ENCODE measurements at places on chromosomes 6 and 20. TPM values are rescaled to one million over a fixed set of nuclear protein-coding genes. Genes with fewer than 3 reads are reported as not detected.

RIPPLY2 gene
- not detected for polyA plus RNA-seq

GHRH gene
- polyA plus RNA-seq = not detected

COL11A2 gene
- 0.09 TPM for polyA plus RNA-seq

EEF1A2 gene
- 0.36 TPM for polyA plus RNA-seq

DNA sequence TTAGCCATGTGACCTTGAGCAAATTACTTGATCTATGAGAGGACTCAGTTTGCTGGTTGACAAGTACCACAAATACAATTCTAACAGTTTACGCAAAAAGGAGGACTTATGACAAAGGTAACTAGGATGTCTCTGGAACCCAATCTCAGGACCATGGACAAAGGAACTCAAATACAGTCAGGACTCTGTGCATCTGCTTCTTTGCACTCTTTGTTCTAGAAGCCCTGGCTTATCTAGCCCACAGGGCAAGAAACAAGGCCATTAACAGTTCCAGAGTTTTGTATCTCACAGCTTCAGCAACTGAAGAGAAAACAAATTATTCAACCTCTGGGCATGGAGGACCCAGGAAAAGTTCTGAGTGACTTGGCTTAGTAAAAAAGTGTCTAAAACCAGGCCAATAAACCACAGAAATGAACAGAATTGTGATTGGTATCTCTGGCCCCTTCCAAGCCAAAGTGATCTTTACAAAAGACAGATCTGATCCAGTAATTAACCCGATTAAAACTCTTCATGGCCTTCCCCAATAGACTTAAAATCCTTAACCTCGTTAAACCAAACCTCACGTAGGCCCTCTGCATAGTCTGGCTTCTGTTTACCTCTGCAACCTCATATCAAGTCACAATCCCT lies 5.9 kb downstream of the WASF1 start:
- peaks cover 4% of the 10 kb centered on the region for H3K4me1 ChIP-seq
- DNase-seq = no peak
- H3K27me3 ChIP-seq = no peaks in the 10 kb centered on the region

- H3K4me1 ChIP-seq = no peaks in the 10 kb centered on the region
- DNase-seq = no peak
- no peak overlapping the region for H3K4me3 ChIP-seq
- H3K27ac ChIP-seq = no peak overlapping the region
- H3K36me3 ChIP-seq = peaks cover 3% of the 10 kb centered on the region
Measured at GRCh38 chr6:148173548-148173947, 169.1 kb upstream of the SASH1 start.

DNA sequence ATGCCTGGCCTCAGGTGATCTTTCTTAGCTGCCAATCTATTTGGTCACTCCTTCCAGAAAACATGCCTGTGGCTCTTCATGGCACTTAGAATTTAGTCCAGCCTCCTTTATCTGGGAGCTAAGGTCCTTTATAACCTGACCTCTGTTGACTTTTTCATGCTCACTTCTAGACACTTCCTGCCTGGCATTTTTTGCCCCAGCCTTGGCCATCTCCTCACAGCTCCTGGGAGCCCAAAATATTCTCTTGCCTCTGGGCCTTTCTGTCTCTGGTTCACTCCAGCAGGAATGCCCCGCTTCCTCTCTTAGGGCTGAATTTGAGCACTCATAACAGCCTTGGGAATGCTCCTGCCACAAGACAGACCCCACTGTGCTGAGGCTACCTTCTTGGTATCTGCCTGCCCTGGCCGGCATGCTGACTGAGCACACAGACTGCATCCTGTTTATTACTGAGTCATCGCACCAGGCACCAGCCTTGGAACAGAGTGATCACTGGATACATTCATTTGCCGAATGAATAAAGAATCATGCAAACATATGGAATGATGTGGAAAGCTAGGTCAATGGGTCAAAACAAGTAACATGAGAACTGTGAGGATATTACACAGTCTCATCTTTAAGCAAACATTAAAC lies 5.8 kb upstream of the EEF1E1 start:
- H3K27ac ChIP-seq = no peak overlapping the region
- no peaks in the 10 kb centered on the region for H3K4me1 ChIP-seq
- H3K36me3 ChIP-seq = peaks cover 12% of the 10 kb centered on the region
- peaks cover 48% of the 10 kb centered on the region for H3K27me3 ChIP-seq

DNA sequence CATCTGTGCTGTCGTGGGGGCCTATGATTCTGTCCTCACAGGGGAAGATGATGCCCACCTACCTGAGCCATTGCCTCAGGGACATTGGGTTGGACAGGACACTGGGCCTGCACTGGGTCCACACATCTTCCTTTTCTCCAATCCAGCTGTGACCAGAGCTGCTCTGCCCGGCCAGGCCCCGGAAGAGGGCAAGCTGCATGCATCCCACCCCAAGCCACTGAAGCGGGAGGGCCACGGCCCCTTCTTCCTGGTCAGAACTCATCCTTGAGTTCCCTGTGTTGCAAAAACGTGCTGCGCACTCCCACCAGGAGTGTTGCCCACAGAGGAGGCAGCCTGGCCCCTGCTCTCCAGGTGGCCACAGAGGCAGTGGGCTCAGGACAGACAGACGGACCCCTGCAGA lies 38.2 kb downstream of the SPDEF start:
- H3K4me3 ChIP-seq = no peak overlapping the region
- no peak overlapping the region for H3K27ac ChIP-seq
- H3K36me3 ChIP-seq = no peaks in the 10 kb centered on the region
- H3K4me1 ChIP-seq = peaks cover 9% of the 10 kb centered on the region
- DNase-seq = no peak

DNA sequence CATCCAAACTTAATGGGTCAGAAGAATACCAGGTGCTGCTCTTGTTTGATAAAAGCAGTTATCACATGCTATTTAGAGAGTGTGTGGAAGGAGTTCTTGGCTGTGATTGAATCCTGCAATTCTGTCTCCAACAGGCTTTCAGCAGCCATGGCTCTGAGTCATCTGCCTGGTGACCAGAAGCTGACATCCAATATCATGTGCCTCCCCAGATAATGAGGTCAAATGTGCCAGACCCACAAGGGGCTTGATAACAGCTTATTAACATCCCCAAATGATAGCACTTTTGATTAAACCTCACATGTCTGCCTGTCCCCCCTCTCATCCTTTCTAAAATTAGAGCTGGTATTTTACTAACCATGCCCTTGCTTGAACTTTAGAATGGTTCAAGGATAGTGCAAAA lies 175.7 kb upstream of the PLN start:
- no peaks in the 10 kb centered on the region for H3K4me1 ChIP-seq
- no peak for DNase-seq
- H3K36me3 ChIP-seq = no peaks in the 10 kb centered on the region
- no peak overlapping the region for H3K27ac ChIP-seq
- H3K4me3 ChIP-seq = no peak overlapping the region

- no peak overlapping the region for H3K27ac ChIP-seq
- H3K4me3 ChIP-seq = no peak overlapping the region
- peaks cover 11% of the 10 kb centered on the region for H3K4me1 ChIP-seq
- no peak for DNase-seq
- H3K36me3 ChIP-seq = peaks cover 8% of the 10 kb centered on the region
- peaks cover 49% of the 10 kb centered on the region for H3K27me3 ChIP-seq
Measured at GRCh38 chr6:73314577-73315492, 39.2 kb downstream of the DPPA5 start.

GRCh38 chr6:11804701-11805100 lies 26.1 kb upstream of the ADTRP start:
- no peaks in the 10 kb centered on the region for H3K4me1 ChIP-seq
- peaks cover 12% of the 10 kb centered on the region for H3K27me3 ChIP-seq
- no peak for DNase-seq
- H3K4me3 ChIP-seq = no peak overlapping the region
- H3K27ac ChIP-seq = no peak overlapping the region

DNA sequence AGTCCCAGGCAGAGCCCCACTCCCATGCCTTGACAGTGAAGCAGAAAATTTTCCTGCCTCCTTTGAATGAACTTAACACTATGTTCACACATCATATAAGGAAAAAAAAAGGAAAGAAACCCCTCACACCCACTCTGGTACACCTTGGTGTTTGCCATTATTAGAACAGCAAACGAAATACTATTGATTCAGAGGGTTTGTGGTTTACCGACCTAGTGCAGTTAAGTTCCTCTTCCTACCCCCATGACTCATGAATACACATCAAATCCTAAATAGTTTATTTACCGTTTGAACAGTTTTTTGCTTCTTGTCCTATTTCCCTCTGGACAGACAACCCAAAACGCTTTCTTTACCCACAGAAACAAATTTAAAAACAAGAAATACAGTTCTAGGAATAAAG lies 237.7 kb downstream of the FOXA2 start:
- DNase-seq = no peak
- H3K4me1 ChIP-seq = peaks cover 8% of the 10 kb centered on the region
- no peak overlapping the region for H3K27ac ChIP-seq
- no peak overlapping the region for H3K4me3 ChIP-seq
- H3K36me3 ChIP-seq = no peaks in the 10 kb centered on the region

- no peaks in the 10 kb centered on the region for H3K36me3 ChIP-seq
- H3K4me1 ChIP-seq = no peaks in the 10 kb centered on the region
- no peak for DNase-seq
- H3K27ac ChIP-seq = no peak overlapping the region
- peaks cover 46% of the 10 kb centered on the region for H3K27me3 ChIP-seq
Measured at GRCh38 chr20:57871237-57871632, 161.4 kb upstream of the PMEPA1 start.

GRCh38 chr6:5809450-5809849 lies 197.3 kb downstream of the NRN1 start:
- H3K4me1 ChIP-seq = peaks cover 12% of the 10 kb centered on the region
- no peak for DNase-seq
- no peak overlapping the region for H3K4me3 ChIP-seq
- H3K27ac ChIP-seq = no peak overlapping the region
- no peaks in the 10 kb centered on the region for H3K27me3 ChIP-seq
- H3K36me3 ChIP-seq = no peaks in the 10 kb centered on the region

DNA sequence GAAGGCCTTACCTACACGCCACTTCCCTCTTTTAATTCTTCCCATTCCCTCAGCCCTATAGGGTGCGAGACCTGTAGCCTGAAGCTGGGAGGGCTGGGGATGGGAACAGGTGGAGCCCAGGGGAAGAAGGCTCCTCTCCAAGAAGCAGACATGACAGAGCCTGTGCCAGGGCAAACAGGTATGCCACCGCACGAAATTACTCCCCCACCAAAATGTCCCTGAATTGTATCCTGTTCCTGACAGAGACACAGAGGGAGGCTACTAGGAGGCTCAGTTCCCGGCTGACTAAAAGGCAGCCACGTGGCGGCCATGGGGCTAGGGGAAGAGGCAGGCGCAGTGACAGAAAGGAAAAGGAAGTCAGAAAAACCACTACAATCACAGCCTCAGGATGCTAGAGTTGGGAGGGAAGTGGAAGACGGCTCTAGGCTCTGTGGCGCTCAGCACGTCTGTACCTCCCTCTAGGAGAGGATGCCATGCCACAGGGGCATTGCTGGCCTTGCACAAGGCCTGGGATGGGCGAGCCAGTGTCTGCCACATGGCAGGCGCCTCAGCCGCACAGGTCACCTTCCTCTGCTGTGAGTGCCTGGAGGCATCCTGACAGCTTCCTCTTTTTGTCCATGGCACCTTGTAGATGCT lies 27.7 kb downstream of the TFEB start:
- H3K36me3 ChIP-seq = peaks cover 4% of the 10 kb centered on the region
- H3K4me1 ChIP-seq = peaks cover 98% of the 10 kb centered on the region
- no peaks in the 10 kb centered on the region for H3K27me3 ChIP-seq
- H3K27ac ChIP-seq = peak overlapping the region; percentile 98
- peak; percentile 56 for DNase-seq

DNA sequence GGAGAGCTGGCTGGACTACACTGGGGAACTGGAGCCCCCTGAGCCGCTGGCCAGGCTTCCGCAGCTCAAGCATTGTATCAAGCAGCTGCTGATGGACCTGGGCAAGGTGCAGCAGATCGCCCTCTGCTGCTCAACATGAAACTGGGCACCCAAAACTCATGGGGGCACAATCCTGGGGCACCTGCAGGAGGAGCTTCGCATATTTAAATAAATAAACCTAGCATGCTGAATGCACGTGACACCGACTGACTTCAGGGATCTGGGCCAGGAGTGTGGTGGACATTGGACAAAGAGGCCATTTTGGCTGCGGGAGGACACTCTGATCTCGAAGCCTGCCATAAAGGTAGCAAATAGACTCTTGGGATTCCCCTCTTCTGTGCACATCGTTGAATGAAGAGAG lies 6.8 kb downstream of the SCAND1 start:
- peak overlapping the region; percentile 69 for H3K27ac ChIP-seq
- no peaks in the 10 kb centered on the region for H3K36me3 ChIP-seq
- no peak overlapping the region for H3K4me3 ChIP-seq
- peak; percentile 9 for DNase-seq
- H3K4me1 ChIP-seq = peaks cover 1% of the 10 kb centered on the region

DNA sequence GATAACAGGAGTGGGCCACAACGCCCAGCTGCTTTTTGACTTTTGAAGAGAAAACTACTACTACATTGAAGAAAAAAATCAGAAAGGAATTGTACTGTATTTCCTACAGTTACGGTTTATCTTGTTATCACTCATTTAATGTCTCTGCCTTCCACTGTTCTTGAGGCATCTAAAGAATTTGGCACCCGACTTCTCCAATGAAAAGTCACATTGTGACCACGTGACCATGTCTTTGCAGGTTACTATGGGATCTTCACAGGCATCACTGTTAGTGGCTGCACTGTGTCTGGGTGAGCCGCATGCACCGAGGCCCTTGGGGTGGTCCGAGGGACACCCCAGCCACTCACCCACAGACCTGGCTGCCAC lies 26.8 kb downstream of the RRBP1 start:
- no peak overlapping the region for H3K4me3 ChIP-seq
- DNase-seq = no peak
- H3K36me3 ChIP-seq = peaks cover 30% of the 10 kb centered on the region
- no peak overlapping the region for H3K27ac ChIP-seq
- H3K4me1 ChIP-seq = peaks cover 21% of the 10 kb centered on the region
- no peaks in the 10 kb centered on the region for H3K27me3 ChIP-seq

DNA sequence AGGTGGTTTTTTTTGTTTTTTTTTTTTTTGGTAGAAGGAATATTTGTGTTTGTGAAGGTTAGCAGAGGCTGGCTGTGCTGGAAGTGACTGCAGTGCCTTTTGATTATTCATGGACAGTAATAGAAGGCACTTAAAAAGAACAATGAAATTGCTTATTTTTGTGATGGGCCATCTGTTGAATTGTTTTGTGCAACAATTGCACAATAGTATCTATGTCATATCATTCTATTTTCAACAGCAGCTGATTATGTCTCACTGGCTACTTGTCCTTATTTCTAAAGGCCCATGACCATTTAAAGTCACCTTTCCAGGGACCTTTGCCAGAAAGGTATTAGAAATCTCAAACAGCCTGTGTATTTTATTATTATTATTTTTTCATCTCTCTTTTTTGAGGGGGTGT lies 70.6 kb downstream of the AFG1L start:
- no peaks in the 10 kb centered on the region for H3K36me3 ChIP-seq
- peaks cover 18% of the 10 kb centered on the region for H3K4me1 ChIP-seq
- H3K27ac ChIP-seq = no peak overlapping the region
- DNase-seq = no peak
